ENCODE measurements at places on chromosomes 7 and 10.

GRCh38 chr10:127926455-127926854, 19.6 kb downstream of the PTPRE start:
- DNase-seq, result no peak

DNA sequence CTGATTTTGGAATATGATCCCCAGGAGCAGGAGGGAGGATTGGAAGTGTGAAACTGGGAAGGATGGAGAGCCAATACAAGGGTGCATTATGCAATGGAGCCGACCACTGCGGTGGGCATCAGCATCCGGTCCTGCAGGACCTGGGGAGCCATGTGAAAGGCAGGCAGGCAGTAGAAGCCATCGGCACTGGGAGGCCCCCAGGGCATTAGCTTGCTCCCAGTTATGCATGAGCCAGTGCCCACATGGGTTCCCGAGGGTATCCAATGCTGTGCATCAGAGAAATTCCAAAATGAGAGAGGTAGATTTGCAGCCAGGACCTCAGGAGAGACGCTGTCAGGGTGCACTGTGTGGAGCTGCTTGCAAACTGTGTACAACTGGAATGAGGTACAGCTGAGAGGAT, 8.7 kb upstream of the KCP start:
- no peak for DNase-seq

DNA sequence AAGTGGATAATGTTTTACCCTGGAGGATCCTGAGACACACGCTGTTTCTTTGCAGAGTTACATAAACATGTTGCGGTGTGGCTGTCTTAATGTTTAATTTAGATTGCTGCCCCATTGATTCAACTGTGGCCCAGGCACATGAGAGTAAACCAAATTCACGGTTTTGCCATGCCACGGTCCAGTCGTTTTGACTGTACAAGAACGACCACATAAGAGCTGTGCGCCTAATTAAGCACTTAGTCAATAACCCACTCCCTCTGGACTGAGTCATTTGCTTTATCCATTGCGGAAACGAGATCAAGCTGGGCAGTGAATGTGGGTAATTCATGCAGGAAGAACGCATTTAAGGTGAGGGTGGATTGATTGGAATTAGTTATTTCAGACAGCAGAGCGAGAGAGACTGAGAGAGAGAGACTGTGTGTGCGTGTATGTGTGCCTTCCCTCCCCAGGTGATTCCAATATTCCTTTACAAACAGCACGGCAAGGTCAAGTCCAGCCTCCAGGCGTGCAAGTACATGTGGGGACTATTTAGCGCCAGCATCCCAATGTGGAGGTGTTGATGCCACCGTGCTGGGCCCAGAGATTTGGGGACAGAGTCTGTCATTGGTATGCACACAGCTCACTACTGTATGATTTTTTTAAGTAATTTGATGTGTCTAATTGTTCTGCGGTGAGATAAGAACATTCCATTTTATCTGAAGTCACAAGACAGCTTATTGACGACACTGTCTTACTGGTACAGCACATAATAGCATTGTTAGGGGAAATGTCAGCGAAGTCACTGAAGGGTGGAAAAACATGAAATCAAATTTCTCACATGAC, 8.4 kb upstream of the TEX36 start:
- DNase-seq, result no peak

DNA sequence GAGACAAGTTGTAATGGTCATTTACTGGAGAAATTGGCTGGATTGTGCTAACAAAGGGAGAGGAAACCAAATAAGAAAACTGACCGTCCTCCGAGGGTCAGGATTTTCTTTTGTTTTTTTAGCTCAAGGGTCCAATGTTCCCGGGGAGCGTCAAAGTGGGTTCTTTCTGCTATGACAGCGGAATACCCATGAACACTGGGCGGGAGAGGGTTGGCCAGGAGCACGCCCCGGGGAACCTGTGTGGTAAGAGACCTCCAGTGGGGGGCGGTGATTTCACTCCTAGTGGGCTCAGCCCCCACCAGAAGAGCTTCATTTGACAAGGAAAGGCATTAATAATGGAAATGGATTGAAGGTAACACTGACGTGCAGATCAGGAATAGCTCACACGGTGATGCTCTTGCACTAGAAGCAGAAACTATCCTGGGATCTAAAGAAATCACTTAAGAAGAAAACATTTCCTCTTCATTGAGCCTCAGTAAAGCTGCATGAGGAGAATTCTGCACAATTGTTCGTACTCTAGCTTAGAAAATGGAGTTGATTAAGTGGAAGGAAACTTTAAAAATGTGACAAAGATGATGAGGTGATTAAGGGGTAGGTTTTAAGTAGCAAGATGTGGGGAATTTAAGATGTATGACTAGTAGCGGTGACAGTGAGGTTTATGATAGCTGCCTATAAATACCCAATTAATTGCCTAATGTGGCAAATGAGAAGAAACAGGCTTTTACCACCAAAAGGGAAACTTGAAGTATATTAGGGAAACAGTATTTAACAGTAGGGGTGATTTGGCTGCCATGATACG, 627.2 kb downstream of the SUGCT start:
- no peak for DNase-seq

DNA sequence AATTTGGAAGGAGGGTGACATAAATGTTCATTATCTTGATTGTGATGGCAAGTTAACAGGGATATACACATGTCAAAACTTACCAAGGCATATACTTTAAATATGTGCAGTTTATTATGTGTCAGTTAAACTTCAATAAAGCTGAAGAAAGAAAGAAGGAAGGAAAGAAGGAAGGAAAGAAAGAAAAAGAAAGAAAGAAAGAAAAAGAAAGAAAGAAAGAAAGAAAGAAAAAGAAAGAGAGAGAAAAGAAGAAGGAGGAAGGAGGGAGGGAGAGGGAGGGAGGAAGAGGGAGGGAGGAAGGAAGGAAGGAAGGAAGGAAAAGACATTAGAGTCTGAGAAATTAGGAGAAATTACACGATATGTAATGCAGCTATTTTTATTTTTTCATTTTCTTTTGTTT, 15.9 kb upstream of the GSTK1 start:
- DNase-seq, result no peak

DNA sequence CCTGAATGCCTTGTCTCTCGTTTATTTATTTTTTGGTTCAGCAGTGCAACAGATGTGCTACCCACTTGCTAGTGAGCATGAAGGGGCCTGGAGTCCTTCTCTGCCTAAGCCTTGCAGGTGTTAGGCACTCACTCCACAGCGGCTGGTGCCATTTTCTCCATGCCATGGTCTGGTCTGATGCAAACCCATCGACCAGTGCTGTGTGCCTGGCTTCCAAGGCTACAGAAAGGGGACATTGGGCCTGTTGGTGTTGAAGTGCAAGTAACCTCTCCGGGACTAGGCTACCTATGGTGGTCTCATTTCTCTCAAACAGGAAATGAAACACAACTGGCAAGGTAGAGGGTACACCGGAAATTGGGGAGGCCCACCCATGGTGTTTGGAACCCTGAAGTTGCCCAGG, 198.1 kb downstream of the ADARB2 start:
- no peak for DNase-seq
